Suprapubic skin (tissue), 4 donors: ENCODE measurements at places on chromosomes 12 and 14. TPM values are rescaled to one million over a fixed set of nuclear protein-coding genes. Genes with fewer than 3 reads are reported as not detected.
A peak's percentile ranks its signal among the peaks of the same experiment; 100 is the strongest.

GRCh38 chr12:43336962-43337555 lies 214.9 kb downstream of the ADAMTS20 start:
- H3K4me3 ChIP-seq: no peak overlapping the region
- DNase-seq: no peak
- no peaks in the 10 kb centered on the region for H3K27me3 ChIP-seq
- H3K27ac ChIP-seq: no peak overlapping the region

GRCh38 chr12:131939007-131939406 lies 9.9 kb downstream of the PUS1 start:
- DNase-seq: peak; percentile 72
- peaks cover 59% of the 10 kb centered on the region for H3K36me3 ChIP-seq
- H3K4me3 ChIP-seq: no peak overlapping the region
- H3K27ac ChIP-seq: no peak overlapping the region

RIC8B gene
- 6.7 TPM for total RNA-seq

NINJ2 gene
- 15.7 TPM for total RNA-seq

PCED1B gene
- total RNA-seq: not detected
